ENCODE measurements at places on chromosomes 12 and 14. TPM values are rescaled to one million over a fixed set of nuclear protein-coding genes. Genes with fewer than 3 reads are reported as not detected.
A peak's percentile ranks its signal among the peaks of the same experiment; 100 is the strongest.

DNA sequence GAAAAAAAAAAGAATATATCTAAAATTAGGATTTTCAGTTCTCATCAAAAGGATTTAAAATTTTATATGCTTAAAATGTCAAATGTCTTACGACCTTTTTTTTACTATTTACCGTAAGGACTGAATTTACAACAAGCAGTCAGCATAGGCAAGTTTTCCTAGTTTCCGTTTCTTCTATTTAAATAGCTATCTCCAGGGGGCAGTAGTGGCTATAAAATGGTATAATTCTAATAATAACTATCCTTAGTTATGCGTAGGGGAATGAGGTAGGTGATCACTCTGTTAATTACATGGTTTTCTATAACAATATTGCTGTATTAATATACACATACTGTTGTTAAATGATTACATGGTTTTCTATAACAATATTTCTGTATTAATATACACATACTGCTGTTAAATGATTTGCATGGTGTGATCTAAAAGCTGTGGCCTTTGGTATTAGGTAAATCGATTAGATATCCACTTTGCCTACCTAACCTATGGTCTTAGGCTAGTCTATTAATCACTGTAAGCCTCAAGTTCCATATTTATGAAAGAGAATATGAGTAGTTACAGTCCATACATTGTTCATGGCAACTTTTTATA lies 217.7 kb upstream of the PDZRN4 start:
- peaks cover 3% of the 10 kb centered on the region for H3K27me3 ChIP-seq
- H3K4me3 ChIP-seq: no peak overlapping the region
- DNase-seq: no peak
- H3K27ac ChIP-seq: no peak overlapping the region
- no peaks in the 10 kb centered on the region for H3K36me3 ChIP-seq

PMCH gene
- total RNA-seq: not detected

DNA sequence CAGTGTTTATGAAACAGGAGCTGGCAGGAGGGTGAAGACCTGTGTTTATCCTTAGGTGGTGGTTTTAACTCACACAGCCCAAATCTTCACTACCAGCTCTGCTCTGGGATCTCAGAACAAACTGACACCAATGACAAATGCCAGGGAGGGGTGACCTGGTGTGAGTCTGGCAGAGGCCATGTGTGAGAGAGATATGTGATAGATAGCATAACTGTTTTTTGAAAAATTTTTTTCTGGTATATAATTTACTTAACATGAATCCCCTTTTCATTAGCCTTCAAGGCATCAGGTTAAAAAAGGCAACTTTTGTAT lies 51.5 kb downstream of the SLC38A4 start:
- H3K27me3 ChIP-seq: no peaks in the 10 kb centered on the region
- no peak for DNase-seq
- no peak overlapping the region for H3K4me3 ChIP-seq
- no peak overlapping the region for H3K27ac ChIP-seq
- no peaks in the 10 kb centered on the region for H3K4me1 ChIP-seq

LBHD2 gene
- not detected for total RNA-seq

ADAMTS20 gene
- not detected for total RNA-seq

DNA sequence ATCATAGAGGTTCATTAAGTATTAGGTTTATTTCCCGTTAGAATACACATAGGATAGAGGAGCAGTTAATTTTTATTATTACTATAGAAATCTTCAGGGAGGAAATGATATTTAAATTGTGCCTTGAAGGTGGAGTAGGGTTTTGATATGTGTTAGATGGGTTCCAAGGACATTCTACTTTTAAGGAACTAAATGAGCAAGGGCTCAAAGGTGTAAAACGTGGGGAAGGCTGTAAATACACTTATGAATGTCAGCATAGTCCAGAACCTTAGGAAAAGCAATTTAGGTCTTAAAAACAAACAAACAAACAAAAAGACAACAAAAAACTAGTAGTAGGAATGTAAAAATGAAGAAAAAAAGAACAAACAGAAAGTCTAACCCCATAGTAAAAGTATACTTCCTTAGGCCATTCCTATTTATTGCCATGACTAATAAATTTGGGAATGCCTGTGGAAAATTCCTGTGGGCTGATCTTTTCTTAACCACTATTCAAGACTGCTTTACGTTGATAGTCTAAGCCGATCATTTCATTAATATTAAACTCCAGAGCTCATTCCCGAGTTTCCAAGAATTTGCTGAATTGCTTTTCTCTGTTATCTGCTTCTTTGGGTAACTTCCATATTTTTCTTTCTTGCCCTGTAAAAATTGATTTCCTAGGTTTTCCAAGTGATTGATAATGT lies 180.3 kb downstream of the RAD51B start:
- DNase-seq: no peak
- no peaks in the 10 kb centered on the region for H3K4me1 ChIP-seq
- no peaks in the 10 kb centered on the region for H3K27me3 ChIP-seq
- H3K27ac ChIP-seq: no peak overlapping the region
- H3K36me3 ChIP-seq: peaks cover 2% of the 10 kb centered on the region

NEUROD4 gene
- total RNA-seq: not detected

DNA sequence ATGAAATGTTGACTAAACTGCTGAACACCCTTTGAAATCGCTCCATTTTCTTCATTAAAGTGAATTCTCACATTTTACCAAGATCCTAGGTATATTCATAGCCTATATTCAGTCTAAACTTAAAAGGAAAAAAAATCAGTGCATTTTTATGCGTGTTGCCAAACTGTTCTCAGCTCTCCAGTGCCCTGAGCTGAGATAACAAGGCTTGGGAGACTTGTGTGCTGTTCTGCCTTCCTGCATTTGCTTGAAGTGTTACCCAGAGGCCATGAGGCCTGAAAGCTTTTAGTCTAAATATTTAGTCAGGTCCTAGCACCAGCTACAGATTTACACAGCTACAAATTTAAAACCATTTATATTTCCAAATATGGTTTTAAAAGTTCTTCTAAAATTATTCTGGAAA lies 8.6 kb upstream of the PALS1 start:
- H3K4me3 ChIP-seq: no peak overlapping the region
- no peaks in the 10 kb centered on the region for H3K36me3 ChIP-seq
- H3K27ac ChIP-seq: no peak overlapping the region

DNA sequence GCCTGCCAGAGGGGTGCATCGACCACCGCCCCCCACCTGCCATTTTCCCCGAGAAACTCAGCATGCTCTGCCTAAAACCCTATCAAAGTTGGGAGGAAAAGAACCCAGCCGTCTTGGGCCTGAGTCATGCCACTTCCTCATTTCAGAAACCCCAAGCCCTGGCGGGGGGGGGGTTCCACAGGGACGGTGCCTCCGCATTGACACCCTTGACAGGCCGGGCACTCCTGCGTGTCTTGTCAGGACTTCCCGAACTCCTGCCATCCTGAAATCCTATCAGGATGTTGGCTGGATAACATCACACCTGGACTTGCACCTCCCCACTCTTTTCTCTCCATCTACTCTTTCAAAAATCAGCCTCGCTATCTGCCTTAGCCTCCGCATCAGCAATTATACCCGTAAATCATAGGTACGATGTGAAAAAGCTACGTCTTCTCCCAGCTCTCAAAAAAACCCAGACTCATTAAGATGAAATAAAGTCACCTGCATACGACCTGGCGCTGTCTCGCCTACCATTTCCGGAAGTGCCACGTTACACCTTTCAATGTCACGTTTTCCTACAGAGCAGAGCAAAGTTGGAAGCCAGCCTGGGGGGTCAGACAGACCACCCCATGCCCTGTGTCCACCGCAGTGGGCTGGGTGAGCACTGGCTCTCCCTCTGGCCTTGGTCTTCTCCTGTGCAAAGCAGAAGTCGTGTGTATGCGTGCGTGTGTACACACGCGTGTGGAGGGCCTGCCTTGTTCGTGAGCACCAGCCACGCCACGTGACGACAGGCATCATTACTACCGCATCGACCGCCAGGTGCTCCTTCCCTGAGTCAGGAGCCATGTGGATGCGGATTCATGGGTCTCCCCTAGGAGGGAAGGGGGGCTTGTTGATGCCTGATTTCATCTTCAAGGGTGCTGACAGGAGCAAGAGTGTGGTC lies 96.7 kb downstream of the RFLNA start:
- peak; percentile 77 for DNase-seq
- peak overlapping the region; percentile 88 for H3K27ac ChIP-seq
- peak overlapping the region; percentile 16 for H3K4me3 ChIP-seq
- peaks cover 8% of the 10 kb centered on the region for H3K36me3 ChIP-seq

STAT6 gene
- 188 TPM for total RNA-seq

DNA sequence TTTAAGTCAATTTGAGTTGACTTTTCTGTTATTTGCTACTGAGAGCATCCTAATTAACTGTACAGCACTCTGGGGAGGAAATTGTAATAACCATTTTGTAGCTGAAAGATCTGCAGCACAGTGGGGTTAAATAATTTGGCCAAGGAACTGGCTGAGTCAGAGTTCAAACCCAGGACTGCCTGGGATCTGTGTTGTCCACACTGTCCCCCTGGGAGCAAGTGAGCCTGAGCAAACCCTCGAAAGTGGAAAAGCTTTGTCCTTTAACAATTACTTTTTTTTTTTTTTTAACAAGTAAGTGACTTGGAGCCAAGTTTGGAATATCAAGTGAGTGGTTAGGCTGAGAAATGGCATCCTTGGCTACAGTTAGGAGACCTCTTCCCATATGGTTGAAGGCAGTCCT lies 247.2 kb upstream of the CCDC196 start:
- H3K4me1 ChIP-seq: no peaks in the 10 kb centered on the region
- DNase-seq: no peak
- H3K4me3 ChIP-seq: no peak overlapping the region
- no peak overlapping the region for H3K27ac ChIP-seq
- H3K27me3 ChIP-seq: peaks cover 8% of the 10 kb centered on the region

GRCh38 chr14:79586416-79586815 lies 624.9 kb downstream of the DIO2 start:
- no peak overlapping the region for H3K27ac ChIP-seq
- peaks cover 1% of the 10 kb centered on the region for H3K27me3 ChIP-seq
- no peaks in the 10 kb centered on the region for H3K4me1 ChIP-seq

- H3K27me3 ChIP-seq: peaks cover 16% of the 10 kb centered on the region
- no peak for DNase-seq
- no peaks in the 10 kb centered on the region for H3K36me3 ChIP-seq
- no peak overlapping the region for H3K27ac ChIP-seq
- no peak overlapping the region for H3K4me3 ChIP-seq
These were observed 21.0 kb upstream of the ABCC9 start for GRCh38 chr12:21962236-21962635.

CPNE6 gene
- not detected for total RNA-seq

STYX gene
- 13.3 TPM for total RNA-seq

ATP5MC2 gene
- total RNA-seq: 443 TPM

DNA sequence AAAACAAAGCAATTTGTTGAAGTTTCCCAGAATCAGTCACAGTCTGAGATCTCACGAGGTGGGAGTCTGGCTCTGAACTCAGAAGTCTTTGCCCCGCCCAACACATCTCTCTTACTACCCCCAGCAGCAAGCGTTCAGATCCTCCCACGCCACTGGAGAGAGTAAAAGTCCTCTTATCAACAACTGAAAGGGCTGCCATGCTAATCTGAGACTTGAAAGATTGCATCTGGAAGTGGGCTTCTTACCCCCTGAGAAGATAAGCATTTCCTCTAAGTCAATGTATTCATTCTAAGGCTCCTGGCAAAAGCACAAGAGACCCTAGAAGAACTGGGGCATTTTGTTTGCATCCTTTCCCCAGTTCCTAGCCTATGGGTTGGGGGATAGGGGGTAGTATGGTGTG lies 34.1 kb upstream of the STON2 start:
- H3K27me3 ChIP-seq: peaks cover 56% of the 10 kb centered on the region
- peaks cover 10% of the 10 kb centered on the region for H3K4me1 ChIP-seq
- no peak overlapping the region for H3K4me3 ChIP-seq
- DNase-seq: no peak

DNA sequence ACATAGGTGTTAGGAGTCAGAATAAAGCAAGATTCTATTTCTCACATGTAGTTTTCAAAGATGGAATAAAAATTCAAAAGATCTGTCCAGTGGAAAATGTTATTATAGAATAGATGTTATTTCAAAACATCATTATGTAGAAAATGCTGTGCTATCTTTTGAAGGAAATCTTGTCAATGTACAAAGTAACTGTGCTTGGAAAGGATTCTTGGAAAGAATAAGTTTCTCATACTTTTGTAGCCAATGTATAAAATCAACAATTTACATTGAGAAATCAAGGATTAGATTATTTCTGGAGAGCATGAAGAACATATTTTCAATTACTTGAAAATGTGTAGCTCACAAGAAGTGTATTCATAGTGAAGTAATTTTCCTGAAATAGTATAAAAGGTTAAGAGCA lies 532.5 kb upstream of the MGAT4C start:
- H3K27me3 ChIP-seq: no peaks in the 10 kb centered on the region
- no peaks in the 10 kb centered on the region for H3K36me3 ChIP-seq
- H3K4me3 ChIP-seq: no peak overlapping the region
- no peak for DNase-seq
- no peaks in the 10 kb centered on the region for H3K4me1 ChIP-seq

EXOC3L4 gene
- total RNA-seq: not detected

DNA sequence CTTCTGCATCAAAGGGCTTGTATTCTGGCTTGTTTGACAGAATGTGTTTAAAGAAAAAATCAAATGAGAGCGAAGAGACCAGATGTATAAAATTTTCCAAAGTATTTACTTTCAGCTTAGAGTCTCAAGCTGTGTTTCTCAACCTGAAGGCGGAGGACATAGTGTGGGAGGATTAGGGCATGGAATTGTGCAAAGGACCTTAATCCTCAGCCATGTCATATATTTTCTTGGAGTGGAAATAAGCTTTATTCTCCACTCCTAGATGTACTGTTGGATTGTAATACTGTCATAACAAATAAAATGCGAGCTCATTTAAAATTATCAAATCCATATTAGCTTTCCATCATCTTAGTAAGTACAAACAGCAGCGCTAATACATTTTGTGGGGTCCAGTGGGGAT lies 154.0 kb downstream of the PAH start:
- no peak overlapping the region for H3K27ac ChIP-seq
- no peak for DNase-seq
- no peaks in the 10 kb centered on the region for H3K4me1 ChIP-seq
- H3K4me3 ChIP-seq: no peak overlapping the region
- no peaks in the 10 kb centered on the region for H3K27me3 ChIP-seq
- no peaks in the 10 kb centered on the region for H3K36me3 ChIP-seq

DNA sequence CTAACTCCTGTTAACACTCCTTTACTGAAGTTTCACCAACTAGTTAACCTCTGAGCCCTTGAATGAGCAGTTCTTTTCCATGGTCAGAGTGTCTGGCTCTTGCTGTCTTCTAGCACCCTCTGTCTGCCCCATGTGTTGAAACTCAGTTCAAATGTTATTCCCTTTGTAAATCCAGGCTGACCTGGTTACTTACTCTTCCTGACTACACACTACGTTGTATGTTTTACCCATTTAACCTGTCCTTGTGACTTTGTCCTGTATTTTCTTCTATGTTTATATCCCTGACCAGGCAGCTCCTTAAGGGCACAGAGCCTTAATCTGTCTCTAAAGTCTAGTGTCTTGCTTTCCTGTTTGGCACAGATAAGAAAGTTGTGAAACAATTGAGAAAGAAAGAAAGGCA lies 389.0 kb upstream of the RPL10L start:
- H3K27me3 ChIP-seq: no peaks in the 10 kb centered on the region
- no peak overlapping the region for H3K4me3 ChIP-seq
- no peaks in the 10 kb centered on the region for H3K4me1 ChIP-seq
- DNase-seq: no peak

All from activated naive CD4-positive, alpha-beta T cell treated with anti-CD3 and anti-CD28 coated beads for 36 hours (primary cell).